ENCODE measurements at places on chromosomes 1 and 21.

DNA sequence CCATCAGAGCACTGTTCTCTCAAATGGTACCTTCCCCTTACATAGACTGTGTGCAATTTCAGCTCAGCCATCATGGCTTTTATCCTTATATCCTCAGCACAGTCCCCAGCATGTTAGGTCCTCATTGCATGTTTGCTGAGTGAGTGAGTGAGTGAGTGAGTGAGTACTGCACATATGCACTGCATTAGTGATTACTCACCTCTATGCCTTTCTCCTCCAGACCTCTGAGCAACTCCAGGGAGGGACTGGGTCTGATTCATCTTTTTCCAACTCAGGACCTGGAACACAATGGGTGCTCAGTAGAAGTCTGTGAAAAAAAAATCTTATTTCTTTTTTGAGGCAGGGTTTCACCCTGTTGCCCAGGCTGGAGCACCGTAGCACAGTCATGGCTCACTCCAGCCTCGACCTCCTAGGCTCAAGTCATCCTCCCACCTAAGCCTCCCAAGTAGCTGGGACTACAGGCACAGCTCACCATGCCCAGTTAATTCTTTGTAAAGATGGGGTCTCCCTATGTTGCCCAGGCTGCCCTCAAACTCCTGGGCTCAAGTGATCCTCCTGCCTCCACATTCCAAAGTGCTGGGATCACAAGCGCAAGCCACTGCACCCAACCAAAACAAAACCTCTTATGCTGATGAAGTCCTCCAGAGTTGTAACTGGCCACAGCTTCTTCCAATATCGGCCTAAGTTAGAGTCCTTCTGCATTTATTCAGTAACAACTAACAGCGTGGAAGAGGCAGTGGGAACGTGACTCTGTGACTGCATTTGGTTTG lies 23.7 kb downstream of the RNU5D-1 start:
- no peak for DNase-seq

- DNase-seq = no peak
Observed at GRCh38 chr21:46149205-46149901, 6.0 kb downstream of the FTCD start.

- no peak for DNase-seq
Observed at GRCh38 chr21:24955275-24955961, 651.9 kb downstream of the MRPL39 start.

- DNase-seq = no peak
Observed at GRCh38 chr1:42434340-42434739, 21.5 kb downstream of the ZMYND12 start.

GRCh38 chr1:41404308-41404761 lies 43.1 kb downstream of the FOXO6 start:
- peak; percentile 86 for DNase-seq

DNA sequence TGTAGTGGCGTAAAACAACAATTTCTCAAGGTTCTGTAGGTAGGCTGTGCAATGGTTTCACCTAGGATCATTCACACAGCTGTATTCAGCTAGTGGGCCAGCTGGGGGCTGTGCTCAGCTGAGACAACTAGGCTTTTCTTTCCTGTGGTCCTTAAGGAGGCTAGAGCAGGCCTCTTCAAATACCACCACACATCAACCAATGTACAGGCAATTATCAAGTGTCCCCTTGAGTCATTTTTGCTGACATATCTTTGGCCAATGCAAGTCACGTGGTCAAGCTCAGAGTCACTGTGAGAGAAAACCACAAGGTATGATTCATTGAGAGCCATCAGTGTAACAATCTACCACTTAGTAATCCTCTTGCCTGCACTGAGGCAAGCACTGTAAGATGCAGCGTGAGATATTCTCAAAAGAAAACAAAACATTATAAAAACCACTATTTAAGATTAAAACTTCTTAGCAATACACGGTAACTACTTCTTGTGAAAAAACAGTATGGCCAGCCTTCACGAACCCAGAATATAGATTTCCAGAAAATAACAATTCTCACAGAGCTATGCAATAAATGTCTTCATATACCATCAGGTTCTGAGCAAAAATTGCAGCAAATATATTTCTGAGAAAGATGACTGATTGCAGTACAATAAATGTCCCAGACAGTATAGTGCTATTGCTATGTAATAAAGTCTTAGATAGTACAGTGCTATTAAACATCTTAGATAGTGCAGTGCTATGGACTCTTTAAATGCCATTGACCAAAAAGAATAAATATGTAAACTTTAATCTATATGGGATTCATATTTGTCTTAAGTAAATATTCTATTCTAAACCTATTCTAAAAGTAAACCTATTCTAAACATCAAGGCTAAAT lies 55.3 kb downstream of the NME7 start:
- peak; percentile 92 for DNase-seq

- DNase-seq = no peak
Observed at GRCh38 chr1:244730934-244731434, 78.1 kb downstream of the DESI2 start.

- no peak for DNase-seq
Observed at GRCh38 chr21:43894206-43894577, 29.2 kb downstream of the AGPAT3 start.

DNA sequence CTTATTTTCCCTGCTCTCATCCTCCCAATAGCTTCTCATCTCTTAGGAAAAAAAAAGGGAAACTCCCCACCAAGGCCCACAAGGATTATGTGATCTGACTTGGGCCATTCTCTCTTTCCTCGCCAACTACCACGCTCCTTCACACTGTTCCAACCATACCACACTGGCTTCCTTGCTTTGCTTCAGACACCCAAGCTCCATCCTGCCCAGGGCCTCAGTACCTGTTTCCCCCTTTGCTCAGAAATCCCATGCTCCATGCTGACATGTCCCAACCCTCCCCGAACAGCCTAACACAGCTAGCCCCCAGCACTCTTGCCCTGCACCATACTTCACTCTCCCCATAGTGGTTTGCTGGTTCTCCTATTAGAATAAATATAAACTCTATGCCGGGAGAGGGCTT lies 39.2 kb downstream of the MAB21L3 start:
- DNase-seq = no peak

DNA sequence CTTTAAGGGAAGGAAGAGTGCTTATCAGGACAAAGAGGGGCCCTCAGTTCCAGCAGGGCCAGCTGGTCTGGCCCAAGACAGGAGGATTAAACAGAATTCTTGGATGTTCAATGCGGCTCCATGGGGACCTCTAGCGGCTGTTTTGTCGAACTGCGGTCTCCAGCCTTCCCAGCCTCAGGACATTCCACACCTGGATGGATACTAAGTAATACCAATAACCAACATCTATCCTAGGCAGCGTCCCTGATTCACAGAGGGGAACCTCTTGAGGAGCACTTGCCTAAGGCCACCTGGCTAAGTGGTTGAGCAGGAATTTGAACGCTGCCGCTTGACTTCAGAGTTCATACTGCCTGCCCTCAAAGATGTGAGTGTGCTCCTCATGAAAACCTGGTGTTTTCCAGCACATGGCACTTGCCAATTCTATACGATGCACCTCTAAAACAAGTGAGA lies 15.5 kb upstream of the CD247 start:
- DNase-seq = peak; percentile 86

DNA sequence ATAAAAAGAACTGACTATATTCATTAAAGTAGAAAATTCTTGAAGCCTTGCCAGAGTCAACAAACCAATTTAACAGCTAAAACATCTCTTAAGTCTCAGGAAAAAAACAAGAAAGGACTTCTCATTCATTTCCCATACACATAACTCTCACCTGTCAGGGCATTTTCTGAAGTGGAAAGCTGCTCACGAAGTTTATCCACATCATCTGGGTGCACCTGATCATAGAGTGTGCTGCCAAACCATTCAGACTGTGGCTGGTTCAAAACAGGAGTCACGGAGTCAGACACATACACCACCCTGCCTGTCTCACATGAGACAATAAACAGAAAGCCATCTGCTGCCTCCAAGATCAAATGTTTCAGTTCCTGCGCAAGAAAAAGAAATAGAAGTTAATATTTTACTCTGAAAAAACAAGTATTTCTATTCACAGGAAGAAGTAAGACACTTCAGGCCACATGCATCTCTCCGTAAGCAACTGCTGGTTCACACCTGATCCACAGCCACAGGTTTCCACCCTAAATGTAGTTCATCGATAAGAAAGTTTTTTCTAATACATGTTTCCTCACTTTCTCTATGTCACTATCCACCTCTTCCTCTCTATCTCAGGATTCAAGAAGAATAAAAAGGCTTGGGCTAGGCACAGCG lies 28.2 kb upstream of the CTSK start:
- no peak for DNase-seq

DNA sequence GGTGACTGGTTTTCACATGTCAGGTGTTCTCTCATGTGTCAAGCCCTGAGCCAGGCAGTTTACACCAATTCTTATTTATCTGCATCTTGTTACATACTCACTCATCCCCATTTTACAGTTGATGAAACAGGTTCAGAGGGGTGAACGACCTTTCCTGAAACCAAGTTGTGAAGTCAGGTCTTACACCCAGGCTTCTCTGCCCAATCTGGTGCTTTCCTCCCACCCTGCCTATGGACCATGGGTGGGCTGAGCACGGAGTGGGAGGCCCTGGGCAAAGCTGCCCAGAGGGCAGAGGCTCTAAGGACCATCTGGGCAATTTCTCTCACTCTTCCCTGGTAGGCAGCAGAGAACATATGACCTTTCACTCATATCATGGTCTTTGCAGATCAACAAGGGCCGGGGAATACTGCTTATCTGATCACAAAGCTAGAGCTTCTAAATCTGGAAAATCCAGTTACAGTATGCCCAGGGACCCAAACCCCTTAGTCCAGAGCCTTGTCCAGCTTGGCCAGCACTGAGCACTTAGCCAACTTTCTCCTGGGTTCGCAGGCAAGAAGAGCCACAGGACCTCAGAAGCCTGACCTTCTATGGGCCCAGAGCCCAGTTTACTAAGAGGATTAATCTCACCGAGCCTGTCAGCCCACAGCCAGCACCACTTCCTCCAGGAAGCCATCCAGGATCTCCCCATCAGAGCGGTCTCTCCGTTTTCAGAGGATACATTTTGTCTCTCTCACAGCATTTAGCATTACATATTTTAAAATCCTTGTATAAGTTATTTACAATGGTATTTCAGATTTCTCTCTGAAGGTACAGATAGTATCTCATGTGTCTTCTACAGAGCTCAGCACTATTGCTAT lies 16.0 kb upstream of the TTC39A start:
- DNase-seq = no peak

DNA sequence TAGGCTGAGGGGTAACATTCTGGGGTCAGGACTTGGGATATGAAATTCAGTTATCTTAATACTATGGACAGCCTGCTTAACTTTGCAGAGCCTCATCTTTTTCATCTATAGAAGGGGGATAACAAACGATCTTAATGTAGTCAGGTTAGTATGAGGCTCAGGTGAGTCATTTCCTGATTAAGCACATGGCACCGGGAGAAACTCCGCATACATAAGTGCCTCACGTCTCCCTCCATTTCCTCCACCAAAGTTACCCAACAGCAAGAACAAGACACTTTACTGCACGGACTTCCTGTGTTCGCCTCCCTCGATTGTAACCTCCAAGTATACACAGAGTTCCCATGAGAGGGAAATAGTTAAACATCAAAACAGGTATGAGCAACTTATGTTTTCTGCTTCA lies 112.7 kb upstream of the COA6 start:
- DNase-seq = no peak

DNA sequence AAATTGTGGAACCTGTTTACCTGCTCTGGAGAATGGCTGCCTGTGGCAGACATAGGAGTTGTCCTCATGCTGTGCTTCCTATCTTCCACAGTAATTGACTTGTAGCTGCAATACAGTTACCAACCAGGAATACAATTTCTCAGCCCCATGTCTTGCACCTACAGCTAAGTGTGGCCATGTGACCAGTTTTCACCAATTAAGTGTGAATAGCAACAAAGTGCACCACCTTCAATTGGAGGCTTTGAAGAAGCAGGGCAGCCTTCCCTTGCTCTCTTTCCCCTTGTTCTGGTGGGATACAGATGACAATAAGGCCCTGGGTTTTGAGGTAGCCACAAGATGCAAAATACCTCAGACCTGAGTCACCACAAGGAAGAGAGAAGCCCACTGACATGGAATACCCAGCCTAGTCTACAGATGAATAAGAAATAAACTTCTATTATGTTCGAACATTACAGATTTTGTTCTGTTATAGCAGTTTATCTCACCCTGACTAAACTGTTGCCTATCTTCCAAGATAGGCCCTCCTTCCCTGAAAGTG lies 70.2 kb upstream of the S1PR1 start:
- DNase-seq = no peak

- no peak for DNase-seq
Observed at GRCh38 chr1:101162736-101163735, 73.8 kb upstream of the S1PR1 start.

- DNase-seq = no peak
Observed at GRCh38 chr1:179814546-179814838, 63.1 kb downstream of the TOR1AIP2 start.

DNA sequence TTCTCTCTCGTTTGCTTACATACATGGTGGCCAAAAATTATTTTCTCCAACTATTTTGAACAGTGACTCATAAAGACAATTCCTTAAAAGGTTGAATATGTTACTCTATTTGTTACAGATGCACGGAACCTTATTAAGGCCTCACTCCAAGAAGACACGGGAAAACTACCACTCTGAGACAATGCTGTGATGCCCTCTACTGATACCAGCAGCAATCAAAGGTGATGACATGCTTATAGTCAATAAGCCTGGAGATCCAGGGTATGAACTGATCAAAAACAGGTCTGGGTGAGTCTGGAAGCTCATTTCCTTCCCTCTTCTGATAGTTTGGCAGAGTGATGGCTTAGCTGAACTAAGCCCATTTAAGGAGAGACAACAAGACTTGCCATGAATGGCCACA lies 563.0 kb downstream of the LRRIQ3 start:
- no peak for DNase-seq

- DNase-seq = no peak
Observed at GRCh38 chr1:29356663-29357062, 120.3 kb downstream of the PTPRU start.

Data from myocyte (in vitro differentiated cells).